ENCODE measurements at places on chromosomes 5 and 9.

DNA sequence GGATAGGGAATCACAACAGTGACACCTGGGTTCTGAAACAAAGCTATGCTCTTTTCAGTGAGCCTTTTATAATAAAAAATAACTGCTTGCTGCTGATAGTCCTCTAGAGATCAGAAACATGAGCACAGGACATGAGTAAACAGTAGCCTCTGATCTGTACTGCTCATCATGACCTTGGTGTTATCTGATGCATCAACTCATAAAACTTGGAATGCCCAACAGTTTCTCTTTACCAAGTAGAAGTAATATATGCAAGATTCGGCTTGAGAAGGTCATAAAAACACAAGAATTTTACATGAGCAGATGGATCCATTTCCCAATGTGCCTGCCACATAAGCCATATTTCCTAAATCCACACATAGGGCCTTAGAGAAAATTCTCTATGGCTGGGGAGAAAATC, 318.3 kb upstream of the GRAMD2B start:
- no peak for DNase-seq

GRCh38 chr9:129182122-129182521, 4.1 kb upstream of the IER5L start:
- no peak for DNase-seq

DNA sequence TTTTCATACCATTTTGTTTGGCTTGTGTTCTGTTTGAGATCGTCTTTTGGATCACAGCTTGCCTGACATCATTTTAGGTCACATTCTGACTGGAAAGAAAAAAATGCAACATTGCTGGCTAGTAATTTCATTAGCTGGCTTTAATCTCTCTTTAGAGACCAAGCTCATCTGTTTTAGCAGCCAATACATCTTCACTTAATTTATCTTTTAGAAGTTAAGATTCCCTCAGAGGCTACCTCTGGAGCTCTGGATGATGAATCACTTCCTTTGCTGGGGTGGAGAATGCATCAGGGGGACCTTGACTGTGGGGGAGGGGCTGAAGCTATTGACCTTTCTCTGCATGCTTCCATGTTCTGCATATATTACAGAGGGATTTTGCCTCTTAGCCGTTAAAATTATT, 181.5 kb upstream of the OTULINL start:
- DNase-seq, result no peak

DNA sequence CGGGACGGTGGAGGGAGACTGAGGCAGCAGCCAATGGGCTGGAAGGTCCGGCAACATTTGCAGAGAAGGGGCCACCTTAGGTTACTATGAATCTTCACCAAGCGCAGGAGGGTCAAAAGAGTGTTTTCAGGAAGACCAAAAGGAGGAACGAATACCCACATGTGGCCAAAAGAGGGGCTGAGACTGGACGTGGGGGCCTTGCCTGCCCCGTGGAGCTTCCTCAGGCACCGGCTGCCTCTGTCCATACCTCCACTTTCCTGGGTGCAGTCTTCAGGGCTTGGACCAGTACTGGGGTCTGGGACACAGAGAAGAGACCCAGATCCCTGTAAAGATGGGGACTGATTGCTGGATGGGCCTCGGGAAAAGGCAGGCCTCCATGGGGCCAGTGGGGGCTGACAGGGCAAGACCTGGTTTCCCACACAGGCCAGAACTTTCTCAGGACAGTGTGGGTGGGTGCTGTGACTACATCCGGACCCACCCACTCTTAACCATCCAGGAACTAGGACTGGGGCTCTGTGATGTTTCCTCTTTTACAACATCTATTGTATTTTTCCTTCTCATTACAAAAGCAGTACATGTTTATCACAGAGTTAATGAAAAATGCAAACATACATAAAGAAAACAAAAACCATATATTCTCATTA, 294.7 kb downstream of the ZSWIM6 start:
- no peak for DNase-seq

DNA sequence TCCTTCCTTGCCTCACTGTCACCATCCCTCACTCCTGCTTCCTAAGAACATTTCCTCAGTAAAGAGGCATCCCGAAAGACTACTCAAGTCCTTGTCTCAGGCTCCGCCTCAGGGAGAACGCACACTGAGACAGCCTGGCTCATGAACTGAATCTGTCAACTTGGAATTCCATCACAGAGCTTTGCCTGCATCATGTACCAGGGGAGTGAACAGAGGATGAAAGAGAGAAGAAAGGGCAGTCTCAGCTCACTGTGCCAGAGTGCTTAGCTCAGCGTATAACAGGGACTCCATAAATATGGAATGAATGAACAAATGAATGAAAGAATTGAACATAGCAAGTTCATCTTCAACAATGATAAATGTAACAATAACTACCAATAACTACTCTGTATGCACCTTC, 68.7 kb upstream of the SLC1A3 start:
- DNase-seq, result no peak

DNA sequence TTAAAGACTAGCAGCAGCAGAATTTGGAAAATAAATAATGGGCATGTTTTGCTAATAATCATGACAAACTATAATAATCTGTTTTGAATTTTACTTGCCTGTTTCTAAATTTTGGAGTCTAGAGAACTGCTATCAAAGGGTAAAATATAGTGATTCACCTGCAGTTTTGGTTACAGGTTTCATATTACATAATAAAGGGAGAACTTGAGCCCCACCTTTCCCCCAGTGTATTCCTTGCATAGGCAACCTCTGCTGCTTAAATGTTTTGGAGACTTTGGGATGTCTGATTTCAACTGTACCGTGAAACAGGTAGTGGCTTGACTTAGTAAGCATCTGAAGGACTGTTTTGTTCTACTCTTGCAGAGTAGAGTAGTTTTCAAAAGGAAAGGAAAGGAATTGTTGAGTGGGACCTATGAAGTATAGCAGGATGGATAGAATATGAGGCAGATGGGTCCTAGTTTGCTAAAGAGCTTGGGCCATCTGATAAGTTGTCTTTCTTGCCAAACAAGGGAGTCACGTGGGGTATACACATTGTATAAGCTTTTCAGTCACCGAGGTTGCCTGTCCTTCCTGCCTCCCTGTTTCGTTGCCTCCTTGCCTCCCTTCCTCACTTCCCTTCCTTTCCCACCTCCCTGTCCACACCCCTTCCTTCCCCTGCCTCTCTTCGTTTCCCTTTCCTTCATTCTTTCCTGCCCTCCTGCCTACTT, 19.1 kb downstream of the CREBRF start:
- DNase-seq, result no peak

- no peak for DNase-seq
Observed at GRCh38 chr5:145483212-145483611, 351.9 kb downstream of the PRELID2 start.

GRCh38 chr9:131879181-131879910, 139.5 kb upstream of the RAPGEF1 start:
- DNase-seq, result no peak

DNA sequence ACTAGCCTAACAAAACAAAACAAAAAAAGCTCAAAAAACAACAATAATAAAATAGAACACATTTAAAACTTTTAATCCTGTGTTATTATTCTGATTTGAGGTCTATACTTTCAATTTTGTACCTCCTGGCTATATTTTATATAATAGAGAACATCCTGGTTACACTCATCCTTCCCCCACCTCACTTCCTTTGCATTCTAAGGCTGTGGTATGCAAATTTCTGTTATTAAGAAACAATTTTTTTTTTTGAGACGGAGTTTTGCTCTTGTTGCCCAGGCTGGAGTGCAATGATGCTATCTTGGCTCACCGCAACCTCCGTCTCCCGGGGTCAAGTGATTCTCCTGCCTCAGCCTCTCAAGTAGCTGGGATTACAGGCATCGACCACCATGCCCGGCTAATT, 3.1 kb upstream of the RPL37 start:
- DNase-seq, result no peak

DNA sequence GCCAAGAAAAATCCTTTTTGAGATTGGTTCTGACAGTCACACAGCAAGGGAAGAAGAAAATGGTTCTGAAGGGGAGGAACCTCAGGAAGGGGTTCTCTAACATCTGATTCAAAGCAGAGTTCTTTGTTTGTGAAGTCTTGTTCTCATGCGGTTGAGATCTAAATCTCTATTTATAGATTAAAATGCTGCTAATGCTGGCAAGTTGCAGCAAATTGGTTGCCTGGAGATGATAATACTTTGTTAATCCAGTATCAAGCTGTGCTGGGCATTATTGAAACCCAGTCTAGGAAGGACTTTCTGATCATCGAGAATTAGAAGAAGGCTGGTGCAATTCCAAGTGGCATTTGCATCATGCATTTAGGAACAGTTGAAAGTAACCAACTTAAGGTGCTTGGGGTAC, 34.0 kb upstream of the SLC28A3 start:
- DNase-seq, result no peak

GRCh38 chr5:147547730-147548129, 37.9 kb upstream of the DPYSL3 start:
- no peak for DNase-seq

DNA sequence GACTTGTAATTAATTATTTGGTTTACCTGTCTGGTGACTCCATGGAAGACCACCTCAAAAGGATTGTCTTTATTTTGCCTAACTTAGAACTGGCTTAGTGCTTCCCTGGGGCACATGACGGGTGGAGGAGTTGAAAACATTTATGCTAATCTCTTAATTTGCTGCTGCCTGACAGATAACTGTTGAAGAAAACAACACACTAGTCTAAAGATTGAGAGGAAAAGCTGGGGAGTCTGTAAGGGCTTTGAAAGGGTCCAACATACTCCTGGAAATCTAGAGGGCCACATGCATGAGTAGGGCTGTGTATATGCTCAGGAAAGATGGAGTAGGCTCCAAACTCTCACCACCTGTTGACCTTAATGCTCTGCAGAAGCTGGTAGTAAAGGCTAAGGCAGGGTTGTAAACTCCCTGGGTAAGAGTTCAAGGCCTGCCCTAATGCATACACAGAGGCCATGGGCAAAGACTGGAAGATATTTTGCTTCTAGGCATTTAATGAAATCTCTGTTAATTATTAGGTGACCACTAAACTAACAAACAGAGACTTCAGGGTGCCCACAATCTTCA, 40.7 kb downstream of the NR3C1 start:
- no peak for DNase-seq

- DNase-seq, result no peak
Observed at GRCh38 chr5:135095871-135096270, 61.8 kb upstream of the PITX1 start.

GRCh38 chr5:123696921-123697341, 185.0 kb downstream of the CSNK1G3 start:
- DNase-seq, result peak; percentile 96

DNA sequence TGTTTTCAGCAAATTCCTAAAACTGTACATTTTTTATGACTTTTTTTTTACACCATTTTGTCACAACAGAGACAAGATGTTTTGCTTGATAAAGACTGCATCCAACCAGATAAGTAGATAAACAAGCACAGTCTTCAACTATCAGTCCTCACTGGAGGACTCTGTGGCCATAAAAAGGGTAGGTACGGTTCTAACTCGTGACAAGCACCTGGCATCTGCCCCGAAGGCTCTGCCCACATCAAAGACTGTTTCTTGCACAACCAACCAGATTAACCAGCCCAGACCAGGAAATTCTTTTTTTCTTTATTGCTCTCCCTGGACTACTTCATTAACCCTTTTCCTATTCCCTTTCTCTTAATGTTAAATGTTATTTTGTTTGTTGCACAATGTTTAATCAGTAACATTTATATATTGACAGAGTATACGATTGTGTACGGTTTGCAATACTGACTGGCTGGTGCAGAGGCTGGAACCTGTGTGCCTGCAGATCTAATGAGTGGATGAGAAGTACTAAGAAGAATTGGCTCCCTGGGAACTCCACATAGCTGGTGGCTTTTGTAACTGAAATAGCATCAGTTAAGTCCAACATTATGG, 74.1 kb downstream of the SERINC5 start:
- no peak for DNase-seq

DNA sequence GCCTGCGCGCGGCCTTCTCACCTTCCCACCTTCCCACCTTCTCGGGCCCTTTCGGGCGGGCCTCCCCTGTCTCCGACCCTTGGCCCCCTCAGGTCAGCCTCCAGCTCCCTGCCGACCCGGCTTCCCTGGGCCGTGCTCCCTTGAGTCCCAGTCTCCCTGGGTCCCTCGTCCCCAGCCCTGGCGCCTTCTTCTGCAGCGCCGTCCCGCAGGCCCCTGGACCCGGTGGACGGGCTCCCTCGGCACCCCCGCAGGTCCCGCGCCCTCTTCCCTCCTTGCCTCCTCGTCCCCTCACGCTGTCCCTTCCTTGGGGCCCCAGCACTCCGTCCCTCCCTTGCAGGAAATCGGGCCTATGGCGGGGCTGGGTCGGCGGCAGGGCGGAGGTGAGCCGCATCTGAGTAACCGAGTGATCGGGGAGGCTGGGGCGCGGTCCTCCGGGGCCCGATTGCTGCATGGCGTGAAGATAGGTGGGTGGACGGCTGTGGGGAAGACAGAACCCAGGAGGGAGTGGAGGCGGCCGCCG, 7.6 kb downstream of the ARPC5L start:
- no peak for DNase-seq

- DNase-seq, result no peak
Observed at GRCh38 chr9:120531683-120532300, 48.2 kb downstream of the CDK5RAP2 start.

- DNase-seq, result no peak
Observed at GRCh38 chr9:109164042-109164441, 3.0 kb downstream of the FRRS1L start.

GRCh38 chr9:136939996-136940525, 4.5 kb downstream of the FBXW5 start:
- DNase-seq, result no peak

- no peak for DNase-seq
Observed at GRCh38 chr5:142929587-142929986, 159.4 kb downstream of the ARHGAP26 start.

DNA sequence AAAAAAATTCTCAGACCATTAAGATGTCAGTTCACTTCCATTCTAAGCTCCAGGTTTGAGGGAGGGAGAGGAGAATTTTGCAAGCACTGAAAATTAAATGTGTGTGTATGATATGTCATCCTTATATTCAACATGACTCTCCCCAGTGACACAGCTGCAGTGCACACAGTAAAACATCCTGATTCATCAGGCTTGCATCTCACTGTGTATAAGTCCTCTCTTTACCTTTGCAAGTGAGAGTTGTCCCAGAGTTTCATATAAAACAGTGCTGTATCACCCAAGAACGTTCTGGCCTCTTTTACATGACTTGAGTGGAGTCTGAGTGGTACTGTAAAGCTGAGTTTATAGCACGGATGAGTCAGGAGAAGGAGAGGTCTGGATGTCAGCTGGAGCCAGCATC, 50.0 kb downstream of the DMRT2 start:
- no peak for DNase-seq

- DNase-seq, result no peak
Observed at GRCh38 chr5:337563-338130, 16.1 kb downstream of the AHRR start.

GRCh38 chr5:168182269-168182668, 109.2 kb upstream of the WWC1 start:
- no peak for DNase-seq

Measured in cerebellar nuclear complex (tissue), 1 donor.